Cardiac septum (tissue), 1 donor: ENCODE measurements at places on chromosomes 1 and 21. TPM values are rescaled to one million over a fixed set of nuclear protein-coding genes. Genes with fewer than 3 reads are reported as not detected.

DNA sequence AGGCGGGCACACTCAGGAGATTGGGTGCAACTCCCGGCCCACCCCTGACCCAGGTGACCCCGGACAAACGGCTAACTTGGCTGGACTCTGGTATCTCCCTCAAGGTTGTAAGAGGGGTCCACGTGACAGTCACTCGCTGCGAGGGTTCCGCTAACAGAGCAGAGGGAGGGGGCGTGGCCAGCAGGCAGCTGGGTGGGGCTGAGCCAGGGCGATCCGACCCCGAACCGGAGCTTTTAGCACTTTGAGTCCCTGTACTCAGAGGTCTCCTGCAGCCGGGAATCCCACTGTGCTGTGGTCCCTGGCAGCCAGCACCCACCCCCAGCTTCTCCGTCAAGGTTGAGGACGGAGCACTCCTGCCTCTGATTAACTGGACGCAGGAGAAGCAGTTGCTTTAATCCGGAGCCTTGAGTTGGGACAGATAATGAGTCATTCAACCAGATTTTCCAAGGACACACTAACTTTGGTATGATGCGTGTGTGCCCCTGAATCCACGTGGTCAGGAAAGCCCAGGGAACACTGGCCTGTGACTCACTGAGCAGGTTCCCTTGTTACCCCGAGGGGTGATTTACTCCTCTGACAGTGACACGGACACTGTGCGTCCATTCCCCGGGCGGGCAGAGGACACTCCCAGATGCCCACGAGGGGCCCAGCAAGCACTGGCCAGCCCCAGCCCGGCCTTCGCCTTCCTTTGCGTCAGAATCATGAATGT lies 16.8 kb downstream of the TRPM2 start:
- DNase-seq = no peak

GRCh38 chr1:238205045-238205662 lies 314.4 kb upstream of the ZP4 start:
- no peak for DNase-seq

GRCh38 chr1:46556822-46557221 lies 5.4 kb upstream of the KNCN start:
- DNase-seq = no peak

- DNase-seq = no peak
Measured at GRCh38 chr1:61081686-61082310, 563 bp upstream of the NFIA start.

DNA sequence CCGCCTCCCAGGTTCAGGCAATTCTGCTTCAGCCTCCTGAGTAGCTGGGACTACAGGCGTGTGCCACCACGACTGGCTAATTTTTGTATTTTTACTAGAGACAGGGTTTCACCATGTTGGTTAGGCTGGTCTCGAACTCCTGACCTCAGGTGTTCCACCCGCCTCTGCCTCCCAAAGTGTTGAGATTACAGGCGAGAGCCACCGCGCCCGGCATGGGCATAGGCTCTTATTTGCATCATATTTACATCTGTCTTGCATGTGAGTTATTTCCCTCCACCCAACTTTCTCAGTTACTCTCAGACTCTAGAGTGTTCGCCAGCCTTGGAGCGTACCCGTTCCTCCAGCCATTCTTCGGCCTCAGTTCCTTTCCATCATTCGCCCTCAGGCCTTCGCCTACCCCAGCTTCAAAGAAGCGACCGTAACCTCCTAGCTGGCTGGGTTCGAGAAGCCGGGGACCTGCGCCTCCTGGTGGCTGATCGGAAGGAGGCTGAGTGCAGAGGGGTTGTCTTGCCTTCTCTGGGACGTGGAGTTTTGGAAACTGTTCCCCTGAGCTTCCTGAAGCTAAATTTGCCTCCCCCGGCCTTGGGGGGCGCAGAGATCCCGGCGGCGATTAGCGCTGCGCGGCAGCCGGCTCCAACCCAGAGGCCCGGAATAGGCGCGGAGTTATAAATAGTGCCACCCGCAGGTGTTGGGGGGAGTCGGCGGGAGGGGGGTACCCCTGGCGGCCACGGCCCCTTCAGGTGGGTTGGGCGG lies 3.6 kb upstream of the ZBTB7B start:
- peak; percentile 91 for DNase-seq

DNA sequence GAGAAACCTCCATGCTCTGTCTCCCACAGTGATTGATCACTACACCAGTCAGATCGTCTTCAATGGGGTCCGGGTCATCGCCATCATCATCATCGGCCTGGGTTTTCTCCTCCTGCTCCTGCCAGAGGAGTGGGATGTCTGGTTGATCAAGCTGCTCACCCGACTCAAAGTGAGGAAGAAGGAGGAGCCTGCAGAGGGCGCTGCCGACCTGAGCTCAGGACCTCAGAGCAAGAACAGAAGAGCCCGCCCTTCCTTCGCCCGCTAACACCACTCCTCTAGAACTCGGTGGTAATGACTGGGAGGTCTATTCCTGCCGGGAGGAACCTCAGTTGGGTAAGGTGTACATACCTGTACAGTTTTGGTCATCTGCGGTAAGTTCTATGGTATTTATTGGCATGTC lies 50.3 kb upstream of the COA6 start:
- DNase-seq = peak; percentile 77

- no peak for DNase-seq
Measured at GRCh38 chr1:43035821-43036741, 77.4 kb upstream of the SLC2A1 start.

- no peak for DNase-seq
Measured at GRCh38 chr1:231666937-231667608, 40.5 kb downstream of the DISC1 start.

GRCh38 chr21:41373253-41373652 lies 11.4 kb downstream of the MX2 start:
- no peak for DNase-seq

GRCh38 chr1:108504447-108504846 lies 54.3 kb downstream of the NBPF6 start:
- DNase-seq = no peak

DNA sequence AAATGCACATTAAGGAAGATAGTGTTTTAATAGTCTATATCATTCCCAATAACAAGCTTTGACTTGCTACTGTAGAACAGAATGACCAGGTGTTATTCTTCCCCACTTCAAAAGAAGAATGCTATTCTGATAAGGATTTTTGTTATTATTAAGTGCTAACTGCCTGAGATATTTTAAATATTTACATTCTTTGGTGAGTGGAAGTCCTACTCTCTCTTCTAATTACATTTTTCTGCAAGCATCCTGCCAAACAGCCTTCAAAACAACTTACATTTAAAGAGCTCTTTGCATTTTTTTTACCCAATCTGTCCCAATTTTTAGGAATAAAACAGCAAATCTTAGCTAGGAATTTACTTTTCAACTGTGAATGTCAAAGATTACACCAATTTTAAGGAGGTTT lies 23.5 kb upstream of the SYDE2 start:
- DNase-seq = no peak

GRCh38 chr1:117544509-117545109 lies 61.2 kb upstream of the TENT5C start:
- DNase-seq = no peak

GRCh38 chr1:51989582-51990477 lies 670 bp downstream of the RAB3B start:
- no peak for DNase-seq

DNA sequence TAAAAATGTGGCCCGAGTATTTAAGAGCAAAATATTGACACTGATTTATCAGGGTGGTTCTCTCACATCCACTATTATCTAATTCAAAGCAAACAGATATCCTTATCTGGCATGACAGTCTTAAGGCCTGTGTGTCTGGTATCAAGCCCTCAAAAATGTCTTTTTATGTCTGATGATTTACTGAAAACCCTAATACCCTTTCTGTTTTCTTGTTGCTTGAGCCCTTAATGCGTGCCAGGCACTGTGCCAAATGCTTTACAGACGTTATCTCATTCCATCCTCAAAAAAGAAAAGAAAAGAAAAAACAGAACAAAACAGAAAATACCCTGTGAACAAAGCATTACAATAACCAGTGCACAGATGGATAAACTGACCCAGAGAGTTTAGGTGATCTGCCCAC lies 5.7 kb downstream of the DUSP23 start:
- DNase-seq = no peak

DNA sequence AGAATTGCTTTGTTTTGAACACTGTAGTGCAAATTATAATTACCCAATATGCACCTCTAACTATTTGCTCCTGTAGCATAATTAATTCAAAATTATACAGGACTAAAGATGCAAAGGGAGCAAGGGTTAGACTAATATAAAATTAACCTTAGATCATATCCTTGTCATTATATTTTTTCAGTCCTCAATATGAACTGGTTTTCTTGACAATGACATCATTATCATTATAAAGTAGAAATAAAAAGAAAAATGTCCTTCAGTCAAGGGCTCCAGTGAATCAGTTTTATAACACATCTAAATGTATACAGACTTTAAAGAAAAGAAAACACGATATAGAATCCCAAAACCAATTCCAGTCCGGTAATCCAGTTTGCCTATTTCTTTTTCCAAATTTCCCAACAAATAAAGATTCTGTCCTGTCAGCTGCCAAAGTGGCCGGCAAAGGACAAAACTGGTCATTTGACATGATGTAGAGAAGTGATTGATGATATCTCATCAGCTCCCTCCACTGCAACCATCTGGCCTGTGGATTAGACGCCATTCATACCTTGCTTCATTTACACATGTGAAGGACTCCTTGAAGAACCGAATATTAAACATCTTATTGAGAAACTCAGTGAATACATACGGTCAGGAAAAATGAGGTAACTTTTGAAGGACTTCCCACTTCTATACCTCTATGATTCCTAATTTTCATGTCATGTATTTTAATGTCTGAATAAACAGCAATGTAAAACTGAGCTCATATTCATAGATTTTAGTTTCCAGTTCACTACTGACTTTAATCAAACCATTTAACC lies 15.5 kb downstream of the DPYD start:
- DNase-seq = no peak

Gene CA14
- total RNA-seq = 0.51 TPM

Gene PCSK9
- total RNA-seq = not detected

Gene GBP5
- total RNA-seq = 0.94 TPM

Gene AMY2B
- 31.1 TPM for total RNA-seq

Gene WDR64
- total RNA-seq = not detected

Gene REN
- total RNA-seq = not detected

Gene TMEM240
- total RNA-seq = 5.0 TPM

Gene OXCT2
- total RNA-seq = 1.3 TPM

Gene ATP1A1
- 192 TPM for total RNA-seq

Gene ALG6
- total RNA-seq = 3.4 TPM

Gene TMEM52
- 0.70 TPM for total RNA-seq
